ENCODE measurements at places on chromosomes 16 and 17.

DNA sequence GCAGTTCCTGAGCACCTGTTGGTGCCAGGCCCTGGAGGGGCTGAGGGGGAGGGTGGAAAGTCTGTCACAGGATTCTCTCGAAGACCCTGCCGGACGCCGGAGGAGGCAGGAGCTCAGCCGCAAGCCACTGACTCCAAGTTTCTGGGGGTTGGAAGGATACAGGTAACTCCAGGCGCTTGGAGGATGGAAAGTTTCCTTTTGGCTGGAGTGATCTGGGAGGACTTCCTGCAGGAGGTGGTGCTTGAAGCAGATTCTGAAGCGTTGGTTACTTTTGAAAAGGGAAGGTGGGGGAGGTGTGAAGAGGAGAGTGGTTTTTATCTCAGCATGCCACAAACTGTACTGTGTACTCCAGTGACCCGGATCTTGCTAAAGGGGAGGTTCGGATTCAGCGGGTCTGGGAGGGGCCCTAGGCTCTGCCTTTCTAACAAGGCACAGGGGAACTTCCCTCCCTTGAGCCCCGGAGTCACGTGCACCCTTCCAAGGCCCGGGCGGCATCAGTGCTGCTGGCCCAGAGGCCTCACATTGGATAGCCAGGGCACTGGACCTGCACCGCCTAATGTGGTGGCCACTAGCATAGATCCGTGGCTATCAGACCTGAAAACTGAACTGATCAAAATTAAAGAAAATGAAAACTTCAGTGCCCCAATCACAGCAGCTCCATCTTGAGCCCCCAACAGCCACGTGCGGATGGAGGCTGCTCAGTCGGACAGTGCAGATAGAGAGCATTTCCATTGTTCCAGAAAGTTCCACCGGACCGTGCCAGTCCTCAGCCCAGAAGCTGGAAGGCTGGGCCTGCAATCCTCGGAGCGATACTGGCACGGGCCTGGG is 42.2 kb upstream of the GSE1 start:
- DNase-seq = no peak

- DNase-seq = peak; percentile 94
These were observed 12.1 kb downstream of the CA5A start for GRCh38 chr16:87924041-87924810.

DNA sequence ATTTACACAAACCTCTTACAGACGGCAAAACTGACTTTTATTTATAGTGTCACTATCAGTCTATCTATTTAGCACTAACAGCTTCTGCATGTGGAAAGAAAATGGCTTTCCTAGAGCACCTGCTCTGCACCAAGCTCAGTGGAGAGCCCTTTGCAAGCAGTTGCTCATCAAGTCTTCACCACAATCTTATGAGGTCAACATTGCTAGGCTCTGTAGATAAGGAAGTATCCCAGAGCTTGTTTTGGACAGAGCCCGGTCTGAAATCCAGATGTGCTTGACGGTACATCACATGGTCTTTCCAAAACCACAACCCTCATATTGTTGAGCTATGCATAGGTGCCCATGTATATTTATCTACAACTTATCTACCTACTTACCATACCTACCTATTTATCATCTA is 572.7 kb upstream of the CDH5 start:
- DNase-seq = no peak

- DNase-seq = no peak
These were observed at the start of gene MFSD6L for GRCh38 chr17:8798846-8799569. MFSD6L (minus strand) TSS chr17:8799365; CDS start chr17:8799120, 245 bp downstream.

- DNase-seq = no peak
These were observed 420.7 kb downstream of the NPIPA8 start for GRCh38 chr16:17915791-17916190.

DNA sequence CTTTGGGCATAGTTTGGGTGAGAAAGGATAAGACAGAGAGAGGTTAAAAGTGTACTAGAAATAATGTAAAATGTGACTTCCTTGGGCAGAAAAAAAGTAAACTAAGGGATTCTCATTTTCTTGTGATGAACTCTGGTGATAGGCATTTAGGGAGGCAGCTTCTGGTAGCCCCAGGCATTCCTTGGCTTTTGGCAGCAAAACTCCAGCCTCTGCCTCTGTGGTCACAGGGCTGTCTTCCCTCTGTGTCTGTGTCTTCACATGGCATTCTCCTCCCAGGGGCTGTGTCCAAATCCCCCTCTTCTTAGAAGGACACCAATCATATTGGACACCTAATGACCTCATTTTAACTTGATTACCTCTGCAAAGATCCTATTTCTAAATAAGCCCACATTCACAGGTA is 54.7 kb downstream of the HS3ST3B1 start:
- DNase-seq = no peak

- no peak for DNase-seq
These were observed 1.9 kb downstream of the CLCN7 start for GRCh38 chr16:1472974-1473373.

Measured in NCI-H1092 (cell line).